Cardiac septum (tissue), 1 donor: ENCODE measurements at places on chromosomes 6 and 20.

DNA sequence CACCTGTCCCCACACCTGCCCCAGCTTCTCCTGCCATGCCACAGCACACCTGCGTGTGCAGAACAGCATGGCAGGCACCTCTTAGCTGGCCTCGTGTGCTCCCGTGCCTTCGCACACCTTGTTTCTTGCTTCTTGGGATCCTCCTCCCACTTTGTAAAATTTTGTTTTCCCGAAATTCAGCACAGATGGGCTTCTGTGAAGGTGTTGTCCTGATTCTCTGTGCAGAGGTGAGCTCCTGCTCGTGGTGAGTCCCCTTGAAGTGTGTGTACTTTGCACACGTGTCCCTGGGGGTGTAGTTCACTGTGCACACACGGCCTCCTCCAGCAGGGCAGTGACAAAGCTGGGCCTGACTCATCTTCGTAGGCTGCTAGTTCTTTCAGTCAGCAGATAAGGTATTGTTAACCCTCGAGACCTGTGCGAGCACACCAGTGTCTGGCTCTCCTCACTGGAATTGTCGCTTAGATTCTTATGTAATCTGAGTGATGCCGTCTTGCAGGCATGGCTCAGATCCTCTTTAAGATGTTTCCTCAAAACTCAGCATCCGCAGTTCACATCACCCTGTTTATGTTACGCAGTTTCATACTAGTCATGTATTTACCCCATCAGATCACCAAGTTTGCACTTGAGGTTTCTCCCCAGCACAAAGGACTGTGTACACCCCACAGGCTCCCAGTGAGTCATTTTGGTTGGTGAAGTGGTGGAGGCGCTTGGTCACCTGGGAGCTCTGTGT, 77.7 kb downstream of the CDYL start:
- DNase-seq: no peak

DNA sequence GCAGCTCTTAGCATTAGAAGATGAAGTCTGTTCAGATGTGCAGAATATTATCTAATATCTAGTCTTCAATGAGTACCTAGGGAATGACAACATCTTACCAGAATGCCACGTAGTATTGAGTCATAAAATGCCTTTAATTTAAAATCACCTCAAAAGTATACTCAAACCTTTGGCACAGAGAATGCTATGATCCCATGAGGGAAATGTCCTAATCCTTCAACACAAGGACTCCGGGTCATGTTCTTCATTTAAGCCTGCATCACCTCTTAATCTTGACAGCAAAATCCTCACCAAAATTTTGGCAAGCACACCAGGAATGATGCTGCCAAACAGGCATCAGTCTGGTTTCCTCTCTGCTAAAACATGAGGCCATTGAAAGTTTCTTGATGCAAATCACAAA, 23.6 kb upstream of the MARCKS start:
- no peak for DNase-seq

DNA sequence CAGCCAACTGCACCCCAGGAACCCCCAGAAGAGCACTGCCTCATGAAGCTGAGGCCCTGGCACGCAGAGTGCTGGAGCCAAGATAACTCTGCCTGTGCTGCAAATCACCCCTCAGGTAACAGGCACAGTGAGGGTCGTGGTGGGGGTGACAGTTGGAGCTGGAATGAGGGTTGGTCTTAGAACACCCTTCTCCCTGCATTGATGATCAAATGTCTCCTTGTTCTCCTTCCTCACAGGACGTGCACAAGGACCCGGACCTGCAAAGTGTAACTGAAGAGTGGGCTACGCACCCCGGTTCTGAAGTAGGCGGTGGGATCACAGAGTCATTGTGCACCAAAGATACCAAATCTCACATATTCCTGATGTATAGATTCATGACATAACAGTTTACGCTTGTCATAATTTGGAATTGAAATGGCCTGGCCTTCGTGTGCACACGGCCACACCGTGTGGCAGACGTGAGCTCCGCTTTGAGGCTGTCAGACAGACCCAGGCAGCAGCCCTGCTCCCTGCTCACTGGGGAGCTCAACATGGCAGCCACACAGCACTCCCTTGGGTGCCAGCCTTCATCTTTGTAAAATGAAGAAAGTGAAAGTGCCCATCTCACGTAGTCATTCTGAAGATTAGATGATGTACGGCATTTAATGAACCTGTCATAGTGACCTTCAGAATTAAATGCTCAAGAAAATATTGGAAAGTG, 8.8 kb downstream of the THBS2 start:
- DNase-seq: no peak

DNA sequence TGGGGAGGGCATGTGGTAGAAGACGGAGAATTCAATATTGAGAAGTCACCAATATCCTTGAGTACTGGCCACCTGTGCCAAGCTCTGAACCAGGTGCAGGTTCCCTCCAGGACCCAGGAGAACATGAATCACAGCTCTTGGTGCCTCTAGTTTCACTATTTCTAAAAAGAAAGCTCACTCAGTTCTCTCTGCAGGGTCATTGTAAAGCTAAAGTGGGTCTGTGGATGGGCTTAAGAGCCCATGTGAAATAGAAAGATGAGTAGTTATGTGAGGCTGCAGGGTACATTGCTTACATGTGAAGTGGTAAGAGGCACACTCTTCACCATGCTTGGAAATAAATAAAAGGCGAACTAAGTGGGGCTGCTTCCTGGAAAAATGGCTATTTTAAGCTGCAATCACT, 43.6 kb downstream of the ZNF831 start:
- no peak for DNase-seq

- DNase-seq: peak; percentile 83
These were observed 10.7 kb downstream of the SDC4 start for GRCh38 chr20:45337367-45338120.

DNA sequence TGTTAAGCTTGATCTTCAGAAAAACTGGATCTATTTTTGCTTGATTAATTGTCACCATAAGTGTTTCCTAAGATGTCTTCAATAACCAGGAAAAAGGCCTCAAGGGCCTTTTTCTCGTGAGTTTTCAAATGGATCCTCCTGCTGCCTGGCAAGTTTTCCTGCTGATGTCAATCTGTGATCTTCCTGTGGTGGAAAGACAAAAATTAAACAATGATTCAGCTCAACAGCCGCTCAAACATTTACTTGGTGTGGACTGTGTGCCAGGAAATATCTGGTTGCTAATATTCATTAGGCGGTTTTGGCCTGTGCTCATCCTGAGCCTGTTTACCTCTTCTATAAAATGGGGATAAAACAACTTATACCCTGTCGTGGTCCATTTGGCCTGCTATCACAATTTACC, 35.4 kb upstream of the SSTR4 start:
- DNase-seq: no peak

GRCh38 chr20:32991383-32991782, 12.8 kb downstream of the SUN5 start:
- no peak for DNase-seq

DNA sequence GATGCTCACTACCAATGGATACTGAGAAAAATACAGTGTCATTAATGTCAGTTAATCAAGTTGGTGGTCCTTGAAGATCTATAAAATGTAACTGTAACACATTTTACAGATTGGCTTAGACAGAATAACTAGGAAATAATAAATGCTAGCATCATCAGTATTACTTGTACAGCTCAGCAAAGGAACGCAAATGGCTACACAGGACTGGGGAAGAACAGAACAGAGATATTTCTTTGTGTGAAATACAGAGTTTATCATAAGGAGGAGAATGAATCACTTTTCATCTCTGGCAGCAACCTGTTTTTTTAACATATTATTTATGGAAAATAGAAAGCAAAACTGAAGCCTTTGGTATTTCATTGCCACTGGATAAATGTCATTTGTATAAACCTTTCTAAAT, 8.2 kb upstream of the QKI start:
- no peak for DNase-seq

DNA sequence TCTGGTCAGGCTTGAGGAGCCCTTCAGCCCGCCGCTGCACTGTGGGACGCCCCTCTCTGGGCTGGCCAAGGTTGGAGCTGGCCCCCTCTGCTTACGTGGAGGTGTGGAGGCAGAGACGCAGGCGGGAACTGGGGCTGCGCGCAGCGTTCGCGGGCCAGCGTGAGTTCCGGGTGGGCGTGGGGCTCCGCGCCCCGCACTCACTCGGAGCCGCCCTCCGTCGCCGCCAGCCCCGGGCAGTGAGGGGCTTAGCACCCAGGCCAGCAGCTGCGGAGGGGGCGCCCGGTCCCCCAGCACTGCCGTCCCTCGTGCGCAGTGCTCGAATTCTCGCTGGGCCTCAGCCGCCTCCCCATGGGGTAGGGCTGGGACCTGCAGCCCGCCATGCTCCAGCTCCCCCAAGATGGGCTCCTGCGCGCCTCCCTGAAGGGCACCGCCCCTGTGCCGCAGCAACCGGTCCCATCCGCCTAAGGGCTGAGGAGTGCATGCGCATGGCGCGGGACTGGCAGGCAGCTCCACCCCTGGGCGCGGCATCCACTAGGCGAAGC, 695.9 kb downstream of the EPHA7 start:
- no peak for DNase-seq

GRCh38 chr6:119285908-119286625, 63.5 kb downstream of the MAN1A1 start:
- DNase-seq: no peak

DNA sequence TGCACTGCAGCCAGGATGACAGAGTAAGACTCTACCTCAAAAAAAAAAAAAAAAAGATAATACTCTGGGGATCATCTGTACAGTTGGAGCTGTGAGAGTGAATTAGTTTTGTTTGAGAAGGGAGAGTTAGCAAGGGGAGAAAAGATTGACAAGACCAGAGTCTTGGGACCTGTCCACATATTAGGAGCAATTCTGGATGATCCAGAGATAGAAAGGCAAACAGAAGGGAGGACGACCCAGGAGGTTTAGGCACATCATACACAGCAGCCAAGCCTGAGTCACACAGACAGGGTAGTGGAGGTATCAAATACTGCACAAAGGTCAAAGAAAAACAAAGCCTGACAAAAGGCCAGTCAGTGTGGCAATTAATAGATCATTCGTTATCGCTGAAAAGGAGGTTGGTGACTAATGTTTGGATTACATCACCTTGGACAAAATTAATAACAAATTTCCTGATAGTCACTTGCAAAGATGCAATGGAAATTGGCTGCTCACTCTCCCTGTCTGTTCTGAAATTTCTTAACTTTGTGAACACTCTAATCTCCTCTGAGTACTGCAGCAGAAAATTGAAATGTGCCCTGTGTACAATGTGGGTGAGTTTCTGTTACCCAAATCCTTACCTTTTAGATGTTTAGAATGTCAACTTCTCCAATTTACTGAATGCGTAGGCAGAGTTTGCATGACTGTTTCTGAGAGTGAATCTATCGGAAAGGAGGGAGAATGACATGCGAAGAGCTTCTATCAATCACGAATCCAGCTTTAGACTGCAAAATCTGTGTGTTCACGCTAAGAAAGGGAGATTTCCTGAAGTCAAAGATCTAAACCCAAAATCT, 105.4 kb downstream of the TSHZ2 start:
- no peak for DNase-seq

- no peak for DNase-seq
These were observed 37.0 kb upstream of the PKHD1 start for GRCh38 chr6:52124126-52125121.

DNA sequence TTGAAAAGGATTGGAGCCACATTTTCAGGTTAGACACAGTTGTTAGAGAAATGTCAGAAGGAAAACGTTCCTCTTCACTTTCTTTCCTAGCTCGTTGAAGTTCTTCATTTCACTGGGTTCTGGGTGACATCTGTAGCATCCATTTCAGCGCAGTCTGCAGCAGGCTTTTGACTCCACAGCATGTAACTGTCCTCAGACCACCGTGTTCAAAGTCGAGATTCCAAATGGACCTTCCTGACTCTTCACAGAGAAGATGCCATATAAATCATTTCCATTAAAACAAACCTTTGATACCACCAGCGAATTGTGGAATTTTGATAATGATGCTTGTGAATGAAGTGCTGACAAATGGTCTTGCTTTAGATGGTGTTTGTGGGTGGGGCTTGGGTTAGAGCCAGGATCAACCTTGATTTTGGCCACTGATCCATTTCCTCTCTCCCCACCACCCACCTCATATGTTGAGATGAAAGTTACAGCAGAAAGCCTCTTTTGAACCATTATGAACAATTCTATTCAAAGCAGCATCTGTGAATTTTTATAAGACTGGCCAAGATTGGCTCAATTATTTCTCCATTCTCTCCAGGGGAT, 185.3 kb upstream of the PREP start:
- DNase-seq: no peak

DNA sequence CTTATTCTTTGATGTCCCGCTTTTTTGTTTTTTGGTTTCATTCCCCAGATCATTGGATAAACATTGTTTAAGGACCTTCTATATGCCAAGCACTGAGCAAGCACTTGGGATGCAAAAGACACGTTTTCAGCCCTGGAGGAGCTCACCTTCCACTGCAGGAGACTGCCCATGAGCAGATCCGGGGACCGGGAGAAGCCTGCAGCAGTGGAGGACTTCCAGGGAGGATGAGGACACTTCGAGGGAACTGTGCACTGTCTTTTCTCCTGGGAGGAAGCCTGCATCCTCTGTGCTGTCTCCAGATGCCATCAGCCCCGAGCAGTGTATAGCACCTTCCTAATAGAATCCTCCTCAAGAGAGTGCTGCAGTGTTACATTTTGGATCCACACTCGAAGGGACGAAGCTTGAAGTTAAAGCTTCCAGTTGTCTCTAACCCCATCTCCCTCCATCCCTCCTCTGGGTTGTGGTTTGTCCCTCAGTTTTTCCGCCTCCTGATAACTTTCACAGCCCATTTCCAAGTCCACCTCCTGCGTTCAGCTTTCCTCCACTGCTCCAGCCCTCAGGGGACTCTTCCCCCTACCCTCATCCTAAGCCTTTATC, 5.8 kb upstream of the KCNG1 start:
- DNase-seq: no peak

DNA sequence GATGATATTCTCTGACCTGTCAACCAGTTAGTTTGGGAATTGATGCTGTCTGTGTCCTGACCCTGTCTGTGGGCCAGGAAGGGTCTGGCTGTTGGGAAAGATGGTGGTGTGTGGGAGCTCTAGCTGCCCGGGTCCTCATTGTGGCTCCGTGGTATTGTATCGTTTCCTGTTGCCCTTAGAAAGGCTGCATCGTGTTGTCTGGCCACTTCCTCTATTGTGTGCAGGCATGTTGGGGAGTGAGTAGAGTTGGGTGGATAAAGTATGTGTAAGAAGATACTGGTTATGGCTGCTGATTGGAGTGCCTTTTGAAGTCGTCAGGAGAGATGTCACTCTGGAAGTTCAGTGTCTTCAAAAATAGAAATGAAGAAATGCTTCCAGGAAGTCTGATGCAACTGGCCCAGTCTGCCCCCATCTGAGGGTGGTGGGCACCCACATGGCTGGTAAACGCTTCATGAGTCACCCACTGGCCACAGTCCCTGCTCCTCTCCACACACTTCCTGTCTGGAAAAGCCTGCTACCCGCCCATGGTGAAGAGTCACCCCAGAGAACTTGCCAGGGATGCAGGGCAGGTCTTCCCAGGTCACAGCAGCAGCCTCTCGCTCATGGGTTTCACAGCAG, 27.9 kb downstream of the PPARD start:
- peak; percentile 89 for DNase-seq
